ENCODE measurements at places on chromosomes 7 and 10. TPM values are rescaled to one million over a fixed set of nuclear protein-coding genes. Genes with fewer than 3 reads are reported as not detected.

ZPBP gene
- not detected for total RNA-seq

TEX47 gene
- total RNA-seq = not detected

PNLIPRP3 gene
- total RNA-seq = not detected

SUFU gene
- 0.84 TPM for total RNA-seq

ICA1 gene
- total RNA-seq = 2.1 TPM

GSDME gene
- 25.5 TPM for total RNA-seq

TMEM72 gene
- 1.5 TPM for total RNA-seq
